ENCODE measurements at places on chromosomes 16 and 17.

DNA sequence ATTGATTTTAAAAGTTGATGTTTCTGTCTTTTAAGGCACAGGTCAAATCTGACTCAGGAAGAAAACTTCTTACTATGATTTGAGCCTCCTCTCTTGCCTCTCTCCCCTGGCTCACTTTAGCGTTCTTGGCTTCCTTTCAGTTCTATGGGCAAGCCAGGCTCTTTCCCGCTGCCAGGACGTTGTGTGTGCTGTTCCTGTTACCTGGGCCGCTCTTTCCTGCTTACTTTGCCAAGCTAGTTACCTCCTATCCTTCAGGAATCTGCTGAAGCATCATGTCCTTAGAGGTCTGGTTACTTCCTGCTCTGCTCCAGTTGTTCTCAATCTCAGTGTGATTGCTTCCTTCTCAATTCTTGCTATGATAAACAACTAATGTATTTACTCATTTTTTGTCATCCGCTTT is 1108.5 kb upstream of the EEF2KMT start:
- DNase-seq, result no peak

- DNase-seq, result no peak
These were observed 3.7 kb downstream of the PNPO start for GRCh38 chr17:47945080-47945479.

DNA sequence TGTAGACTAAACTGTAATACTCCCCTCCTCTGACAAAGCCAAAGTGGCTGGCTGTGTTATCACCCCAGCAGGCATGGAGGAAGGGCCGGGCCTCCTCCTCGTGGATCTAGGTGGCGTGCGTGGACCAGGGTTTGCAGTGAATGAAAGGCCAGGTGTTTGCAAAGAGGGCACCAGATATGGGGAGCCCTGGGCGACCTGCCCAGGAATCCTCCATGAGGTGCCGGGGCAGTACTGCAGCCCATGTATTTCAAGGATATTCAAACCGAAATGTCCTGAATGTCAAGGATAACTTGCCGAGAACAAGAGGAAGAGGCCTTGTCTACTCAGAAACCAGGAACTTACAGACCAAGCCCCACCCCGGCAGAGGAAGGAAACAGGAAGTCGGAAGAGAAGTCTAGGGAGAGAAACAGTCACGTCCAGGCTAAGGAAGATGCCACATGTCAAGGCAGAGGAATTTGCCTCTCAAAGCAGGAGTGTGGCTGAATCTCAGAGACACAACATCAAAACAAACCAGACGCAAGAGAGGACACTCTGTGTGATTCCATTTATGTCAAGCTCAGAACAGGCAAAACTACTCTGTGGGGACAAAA is 13.7 kb upstream of the OSGIN1 start:
- DNase-seq, result no peak

DNA sequence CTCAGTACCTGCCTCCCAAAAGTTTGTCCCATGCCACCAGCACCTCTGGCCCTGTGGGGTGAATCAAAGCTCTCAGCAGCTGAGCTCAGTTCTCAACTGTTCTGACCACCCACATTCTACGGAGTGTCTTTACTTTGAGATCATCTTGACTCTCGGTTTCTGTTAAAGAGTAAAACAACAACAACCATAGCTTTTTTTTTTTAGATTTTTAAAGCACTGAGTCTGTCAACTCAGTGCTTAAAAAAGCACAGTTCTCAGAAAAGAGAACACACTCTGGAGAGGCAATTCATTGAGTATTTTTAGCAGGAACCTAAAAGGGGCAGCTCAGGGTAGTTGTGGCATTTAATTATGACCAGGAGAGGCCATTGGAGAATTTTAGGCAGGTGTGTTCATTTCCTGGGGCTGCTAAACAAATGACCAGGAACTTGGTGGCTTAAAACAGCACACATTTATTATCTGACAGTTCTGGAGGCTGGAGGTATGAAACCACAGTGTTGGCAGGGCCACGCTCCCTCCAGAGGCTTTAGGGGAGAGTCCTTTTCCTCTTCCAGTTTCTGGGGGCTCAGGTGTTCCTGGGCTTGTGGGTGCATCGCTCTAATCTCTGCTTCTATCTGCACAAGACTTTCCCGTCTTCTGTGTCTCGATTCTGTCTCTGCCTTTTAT is 6.7 kb upstream of the WFIKKN2 start:
- no peak for DNase-seq

- DNase-seq, result no peak
These were observed 41.3 kb downstream of the UBN1 start for GRCh38 chr16:4888428-4889135.

DNA sequence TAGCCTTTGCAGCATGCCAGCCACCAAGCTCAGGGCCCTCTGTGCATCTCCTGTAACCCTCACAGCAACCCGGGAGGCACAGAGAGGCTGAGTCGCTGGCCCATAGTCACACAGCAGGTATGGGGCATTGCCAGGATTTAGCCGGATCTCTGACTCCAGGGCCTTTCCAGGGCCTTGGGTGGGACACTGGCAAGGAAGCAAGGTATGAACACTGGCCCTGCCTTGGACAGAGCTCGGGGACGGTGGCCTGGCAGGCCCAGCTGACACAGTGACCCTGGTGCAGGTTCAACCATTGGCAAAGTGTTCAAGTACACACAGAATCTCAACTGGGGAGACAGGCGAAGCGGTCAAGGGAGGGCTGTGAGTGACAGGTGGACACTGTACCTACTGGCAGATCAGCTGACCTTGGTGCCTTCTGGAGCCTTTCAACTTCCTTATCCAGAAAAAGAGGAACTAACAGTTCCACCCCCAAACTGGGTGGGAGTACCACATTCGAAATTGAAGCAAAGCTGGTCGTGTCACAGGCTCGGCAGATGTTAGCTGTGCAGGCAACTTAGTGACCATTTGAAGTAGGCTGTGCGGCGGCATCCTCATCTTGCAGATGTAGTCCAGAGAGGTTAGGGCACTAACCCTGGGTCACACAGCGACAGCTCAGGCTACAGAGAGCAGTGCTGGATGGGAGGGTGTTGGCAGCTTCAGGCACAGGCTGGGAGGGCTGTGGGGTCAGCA is 287.4 kb downstream of the SEC14L1 start:
- no peak for DNase-seq

DNA sequence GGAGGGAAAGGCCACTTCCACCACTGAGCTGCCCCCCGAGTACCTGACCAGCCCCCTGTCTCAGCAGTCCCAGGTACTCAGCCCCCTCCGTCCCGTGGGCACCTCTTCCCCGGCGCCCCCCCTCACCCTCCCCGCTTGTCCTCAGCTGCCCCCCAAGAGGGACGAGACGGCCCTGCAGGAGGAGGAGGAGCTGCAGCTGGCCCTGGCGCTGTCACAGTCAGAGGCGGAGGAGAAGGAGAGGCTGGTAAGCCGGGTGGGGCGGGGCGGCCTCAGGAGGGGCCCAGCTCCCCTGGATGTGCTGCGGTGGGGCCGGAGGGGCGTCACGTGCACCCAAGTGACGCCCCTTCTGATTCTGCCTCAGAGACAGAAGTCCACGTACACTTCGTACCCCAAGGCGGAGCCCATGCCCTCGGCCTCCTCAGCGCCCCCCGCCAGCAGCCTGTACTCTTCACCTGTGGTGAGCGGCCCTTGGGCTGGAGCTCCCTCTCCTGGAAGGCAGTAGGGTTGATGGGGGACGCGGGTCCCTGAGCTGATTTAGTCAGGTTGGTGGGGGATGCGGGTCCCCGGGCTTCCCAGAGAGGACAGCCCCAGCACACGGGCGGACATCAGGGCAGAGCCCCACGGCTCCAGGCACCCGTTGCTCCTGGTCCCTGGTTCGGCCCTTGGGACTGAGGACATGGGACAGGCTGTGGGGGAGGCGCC is 9.5 kb upstream of the MRPL12 start:
- DNase-seq, result no peak

- DNase-seq, result no peak
These were observed 99.7 kb downstream of the MAF start for GRCh38 chr16:79500866-79501265.

Measured in stimulated activated CD4-positive, alpha-beta T cell treated with anti-CD3 and anti-CD28 coated beads, TNF-alpha, amount 100 ng/mL, for 48 hours (primary cell).